ENCODE measurements at places on chromosomes 6 and 20.

DNA sequence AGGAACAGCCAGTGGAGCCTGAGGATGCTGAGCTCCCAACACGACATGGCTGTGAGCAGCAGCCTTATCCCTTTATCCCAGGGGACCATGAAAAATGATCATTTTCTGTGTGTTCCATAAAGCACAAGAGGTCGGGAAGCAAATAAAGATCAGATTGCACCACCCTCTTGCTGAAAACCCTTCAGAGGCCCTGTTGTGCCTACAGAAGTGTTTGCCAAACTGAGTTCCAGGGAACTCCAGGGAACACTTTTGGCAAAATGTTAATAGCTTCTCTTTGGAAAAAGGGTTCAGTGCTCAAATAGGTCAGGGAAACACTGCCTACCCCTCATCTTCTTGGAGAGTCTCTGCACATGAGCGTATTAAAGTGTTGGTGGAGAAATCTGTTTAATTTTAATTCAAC is 24.4 kb downstream of the ARMC2 start:
- DNase-seq, result no peak

DNA sequence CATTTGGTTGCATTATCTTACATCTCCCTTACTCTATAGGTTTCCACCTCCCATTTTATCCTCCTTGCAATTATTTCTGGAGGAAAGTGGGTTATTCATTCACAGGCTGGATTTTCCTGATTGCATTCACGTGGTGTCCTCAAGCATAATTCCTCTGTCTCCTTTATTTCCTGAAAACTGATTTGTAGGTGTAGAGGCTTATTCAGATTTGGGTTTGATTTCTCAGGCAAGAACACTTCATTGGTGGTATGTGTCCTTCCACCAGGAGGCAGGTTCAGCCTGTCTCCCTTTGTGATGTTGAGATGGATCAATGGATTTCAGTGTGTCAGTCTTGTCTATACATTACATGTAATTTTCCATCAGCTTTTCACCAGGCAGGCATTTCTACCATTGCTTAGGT is 17.3 kb downstream of the DNPH1 start:
- DNase-seq, result no peak

GRCh38 chr6:72999995-73000394 is 225.3 kb downstream of the KHDC1L start:
- DNase-seq, result no peak

GRCh38 chr6:111854683-111855082 is 18.6 kb downstream of the FYN start:
- DNase-seq, result no peak

GRCh38 chr6:46509063-46509462 is 17.8 kb upstream of the RCAN2 start:
- DNase-seq, result no peak

GRCh38 chr20:56828402-56828801 is 199.3 kb downstream of the TFAP2C start:
- DNase-seq, result no peak

DNA sequence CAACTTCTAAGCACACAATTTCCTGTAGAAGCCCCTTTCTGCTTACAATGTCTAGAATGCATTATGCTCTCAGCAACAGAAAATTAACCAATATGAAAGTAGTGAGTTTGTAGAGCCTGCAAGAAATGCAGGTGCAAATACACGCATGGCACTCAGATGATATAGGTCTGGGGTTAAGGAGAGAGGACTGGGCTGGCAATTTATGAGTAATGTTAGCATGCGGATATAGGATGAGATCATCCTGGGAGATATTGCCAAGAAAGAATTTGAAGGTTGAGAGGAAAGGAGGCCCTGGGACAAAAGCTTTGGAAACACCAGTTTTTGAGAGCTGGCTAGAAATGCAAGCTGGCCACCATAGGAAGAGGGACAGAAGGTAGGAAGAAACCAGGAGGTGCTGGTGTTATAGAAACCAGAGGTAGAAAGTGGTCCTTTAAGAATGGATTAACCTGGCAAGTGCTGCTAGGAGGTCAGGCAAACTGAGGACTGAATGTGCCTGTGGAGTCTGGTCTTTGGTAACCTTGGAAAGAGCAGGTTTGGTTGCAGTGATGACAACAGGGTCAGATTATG is 183.2 kb upstream of the MYLIP start:
- DNase-seq, result no peak

DNA sequence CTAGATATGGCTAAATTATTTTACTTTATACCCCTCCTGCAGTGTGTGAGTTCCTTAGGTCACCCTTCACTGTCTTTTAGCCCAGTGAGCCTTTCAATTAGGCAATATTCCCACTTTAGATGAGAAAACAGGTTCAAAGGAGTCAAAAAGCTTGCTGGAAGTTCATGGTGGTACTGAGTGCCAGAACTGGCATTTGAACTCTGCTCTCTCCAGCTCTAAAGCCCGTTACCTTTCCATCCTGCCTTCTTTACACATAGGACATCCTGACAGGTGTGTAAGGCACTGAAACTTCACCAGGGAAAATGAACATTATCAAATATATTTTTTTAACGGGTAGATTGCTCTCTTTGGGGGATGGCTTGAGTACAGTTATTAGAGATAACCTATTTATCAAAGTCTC is 11.2 kb upstream of the TMEM217 start:
- DNase-seq, result no peak

DNA sequence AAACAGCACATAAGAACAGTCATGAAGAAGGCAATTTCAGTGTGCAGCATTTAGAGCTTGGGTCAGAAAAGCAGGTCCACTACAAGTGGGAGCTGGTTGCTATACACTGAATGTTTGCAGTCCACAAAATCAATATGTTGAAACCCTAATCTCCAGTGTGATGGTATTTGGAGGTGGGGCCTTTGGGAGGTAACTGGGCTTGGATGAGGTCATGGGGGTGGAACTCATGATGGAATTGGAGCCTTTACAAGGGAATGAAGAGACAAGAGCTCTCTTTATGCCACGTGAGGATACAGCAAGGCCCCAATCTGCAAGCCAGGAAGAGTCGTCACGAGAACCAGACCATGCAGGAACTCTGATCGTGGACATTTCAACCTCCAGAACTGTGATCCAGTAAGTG is 216.7 kb upstream of the SLC35B3 start:
- no peak for DNase-seq

DNA sequence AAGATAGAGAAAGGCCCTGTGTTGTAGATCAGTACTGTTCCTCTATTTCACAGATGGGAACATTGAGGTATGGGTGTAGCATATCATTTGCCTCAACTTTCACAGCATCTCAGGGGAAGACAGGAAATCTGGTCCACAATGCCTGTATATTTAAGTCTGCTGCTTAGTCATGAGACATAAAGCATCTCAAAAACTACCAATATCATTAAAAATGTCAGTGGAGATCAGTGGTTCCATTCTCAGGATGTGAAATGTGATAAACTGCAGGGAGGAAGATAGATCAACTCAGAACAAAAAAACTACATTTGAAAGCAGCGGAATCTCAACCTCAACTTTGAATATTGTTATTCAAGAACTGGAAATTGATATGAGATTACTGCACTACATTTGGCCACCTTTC is 192.9 kb upstream of the PREP start:
- DNase-seq, result no peak

DNA sequence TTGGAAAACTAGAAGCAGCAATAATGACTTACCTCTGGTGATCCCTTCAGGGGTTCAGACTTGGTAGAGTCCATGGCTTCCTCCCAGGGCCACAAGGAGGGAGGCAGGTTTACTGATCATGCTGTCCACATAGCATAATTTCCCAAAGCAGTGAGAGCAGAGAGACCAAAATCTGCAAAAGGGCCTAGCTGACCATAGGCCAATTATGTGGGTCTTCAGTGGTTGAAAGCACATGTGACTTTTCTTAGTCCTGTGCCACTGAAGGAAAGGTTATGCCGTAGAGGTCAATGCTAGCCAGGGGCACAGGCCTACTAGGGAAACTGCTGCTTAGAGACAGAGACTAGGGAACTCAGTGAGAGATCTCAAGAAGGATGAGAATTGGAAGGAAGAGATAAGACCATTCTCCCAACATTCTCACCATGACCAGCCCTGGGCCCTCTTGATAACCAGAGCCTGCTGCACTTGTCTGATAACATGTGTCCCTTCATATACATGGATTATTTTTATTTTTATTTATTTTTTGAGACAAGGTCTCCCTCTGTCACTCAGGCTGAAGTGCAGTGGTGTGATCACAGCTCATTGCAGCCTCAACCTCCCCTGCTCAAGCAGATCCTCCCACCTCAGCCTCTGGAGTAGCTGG is 2.0 kb upstream of the GTPBP2 start:
- no peak for DNase-seq

GRCh38 chr20:32839227-32839981 is 19.3 kb upstream of the EFCAB8 start:
- no peak for DNase-seq

DNA sequence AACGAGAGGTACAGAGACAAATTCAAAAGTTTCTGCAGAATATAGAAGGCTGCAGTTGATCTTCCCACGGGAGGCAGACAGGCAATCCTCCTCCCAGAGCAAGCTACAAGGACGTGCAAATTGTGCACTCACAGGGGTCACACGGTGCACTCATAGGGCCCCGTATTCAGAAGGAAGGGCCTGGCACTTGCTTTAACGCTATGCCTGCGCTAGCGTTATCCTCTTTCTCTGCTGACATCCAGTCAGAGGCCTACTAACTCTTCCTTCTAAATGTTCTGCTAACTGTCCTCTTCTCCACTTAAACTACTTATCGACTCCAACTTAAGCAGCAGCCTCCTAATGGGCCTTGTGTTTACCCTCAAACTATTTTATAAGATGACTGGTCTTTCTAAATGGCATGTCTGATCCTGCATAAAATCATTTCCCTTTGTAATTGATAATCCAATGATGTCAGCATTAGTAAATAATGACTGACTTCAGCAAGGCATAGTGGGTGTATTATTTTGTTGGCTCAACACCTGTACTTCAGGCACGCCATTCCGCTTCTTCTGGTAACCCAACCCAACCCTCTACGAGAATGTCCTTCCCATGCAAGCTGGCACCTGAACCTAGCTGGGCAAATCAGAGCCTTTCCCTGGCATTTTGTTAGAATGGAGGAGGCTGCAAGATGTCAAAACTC is 2.2 kb downstream of the IFNGR1 start:
- no peak for DNase-seq

GRCh38 chr6:84635081-84635761 is 129.2 kb downstream of the TBX18 start:
- DNase-seq, result no peak

DNA sequence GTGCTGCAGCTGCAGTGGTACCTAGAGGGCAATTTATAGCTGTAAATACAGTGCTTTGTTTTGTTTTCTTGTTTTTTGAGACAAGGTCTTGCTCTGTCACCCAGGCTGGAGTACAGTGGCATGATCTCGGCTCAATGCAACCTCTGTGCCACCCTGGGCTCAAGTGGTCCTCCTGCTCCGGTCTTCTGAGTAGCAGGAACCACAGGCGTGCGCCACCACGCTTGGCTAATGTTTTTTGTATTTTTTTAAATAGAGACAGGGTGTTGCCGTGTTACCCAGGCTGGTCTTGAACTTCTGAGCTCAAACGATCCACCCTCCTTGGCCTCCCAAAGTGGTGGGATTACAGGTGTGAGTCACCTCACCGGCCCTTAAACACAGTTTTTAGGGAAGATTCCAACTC is 26.8 kb downstream of the CHRNA4 start:
- DNase-seq, result no peak

DNA sequence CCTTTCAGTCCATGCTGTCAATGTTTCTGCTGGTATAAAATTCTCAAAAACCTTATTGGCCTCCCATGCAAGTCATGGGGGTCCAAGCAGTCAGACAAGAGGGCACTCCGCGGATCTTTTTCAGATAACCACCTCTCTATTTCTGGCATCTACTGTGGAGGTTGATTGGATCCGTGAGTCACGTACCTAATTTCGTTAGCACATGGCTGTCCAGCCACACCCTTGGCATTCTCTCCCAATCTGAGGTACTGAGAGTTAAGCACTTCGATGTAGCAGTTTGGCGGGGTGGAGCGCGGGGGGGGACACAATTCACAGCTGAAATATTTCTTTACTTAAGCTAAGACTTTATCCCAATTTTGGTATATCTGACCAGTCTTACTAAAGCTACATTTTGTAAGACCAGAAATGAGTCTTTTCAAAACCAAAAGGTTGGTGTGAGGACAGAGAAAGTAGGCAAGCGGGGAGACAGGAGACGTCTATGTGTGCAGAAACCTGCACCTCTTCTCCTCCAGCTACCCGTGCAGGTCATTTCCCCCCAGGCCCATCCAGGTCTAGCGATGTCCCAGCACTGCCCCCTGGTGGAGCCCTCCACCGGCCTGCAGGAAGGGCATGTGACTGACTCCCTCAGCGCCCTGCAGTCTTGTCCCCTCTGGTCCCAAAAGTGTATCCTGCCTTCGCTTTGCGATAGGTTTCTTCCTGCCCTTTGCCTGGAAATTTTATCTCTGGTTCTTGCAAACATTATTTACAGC is 113.1 kb downstream of the ADAT2 start:
- DNase-seq, result no peak

DNA sequence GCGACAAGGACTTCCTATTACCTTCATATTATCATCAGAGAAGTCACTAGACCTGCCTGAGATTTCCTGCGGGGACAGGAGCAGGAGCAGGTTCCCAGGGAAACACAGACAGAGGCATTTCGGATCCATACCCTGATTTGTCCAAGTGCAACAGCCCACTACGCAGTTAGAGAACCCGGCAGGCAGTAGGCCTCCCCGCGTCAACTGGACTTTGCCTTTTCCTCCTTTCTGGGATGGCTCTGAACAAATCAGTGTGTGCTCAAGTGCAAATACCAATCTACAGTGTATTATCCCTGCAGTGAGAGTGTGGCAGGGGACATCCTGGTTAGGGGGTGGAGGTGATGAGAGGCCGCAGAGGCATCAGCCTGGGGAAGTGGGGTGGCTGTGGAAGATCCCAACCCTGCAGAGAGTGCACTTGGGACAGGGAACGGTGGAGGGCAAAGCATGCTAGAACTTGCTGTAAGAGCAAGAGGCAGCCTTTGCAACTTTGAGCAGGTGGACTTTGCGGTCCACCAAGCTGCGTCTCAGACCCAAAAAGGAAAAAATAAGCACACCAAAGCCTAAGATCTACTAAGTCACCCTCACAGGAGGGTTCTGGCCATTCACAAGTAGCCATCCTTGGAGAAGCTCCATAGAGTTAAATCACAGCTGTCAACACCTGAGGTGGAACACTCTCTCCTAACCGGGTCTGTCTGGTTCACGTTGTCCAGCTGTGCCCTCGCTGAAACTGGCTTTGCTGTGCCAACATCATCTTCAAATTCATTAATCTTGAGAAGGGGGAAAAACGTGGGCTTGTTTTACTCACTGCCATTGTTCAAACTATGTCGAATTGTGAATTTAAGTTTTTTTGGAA is 159.1 kb downstream of the ZDHHC14 start:
- DNase-seq, result no peak

DNA sequence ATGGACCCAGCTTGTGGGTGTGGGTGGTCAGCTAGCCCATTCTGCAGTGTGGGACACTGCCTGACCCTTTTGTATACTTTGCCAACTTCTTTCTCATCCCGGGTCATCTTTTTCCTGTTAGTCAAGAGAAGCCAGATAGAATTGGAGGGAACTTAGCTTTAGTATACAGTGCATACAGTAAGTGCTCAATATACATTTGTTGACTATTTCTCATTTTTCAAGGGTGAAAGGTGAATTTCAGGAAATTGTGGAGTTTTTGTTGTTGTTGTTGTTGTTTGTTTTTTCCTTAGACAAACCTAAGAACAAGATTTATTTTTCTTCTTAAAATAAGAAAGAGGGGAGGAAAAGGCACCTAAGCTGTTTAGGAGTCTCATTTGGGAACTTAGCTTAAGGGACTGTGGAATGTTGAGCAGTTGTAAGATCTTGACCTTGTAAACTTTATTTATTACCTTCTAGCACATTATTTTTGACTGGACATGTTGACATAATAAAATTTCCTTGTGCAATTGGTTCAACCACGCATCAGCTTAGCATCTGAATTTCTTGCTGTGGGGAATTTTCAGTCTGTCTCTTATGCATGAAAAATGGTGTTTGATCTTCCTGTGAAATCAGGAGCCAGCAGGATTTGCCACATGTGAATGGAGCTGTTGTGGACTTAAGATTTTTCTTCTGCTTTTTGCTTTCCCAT is 113.6 kb downstream of the ARID1B start:
- no peak for DNase-seq

All from AG09319 (cell line).